ENCODE measurements at places on chromosomes 2 and 18.

- no peak for DNase-seq
These were observed 66.8 kb upstream of the FOSL2 start for GRCh38 chr2:28325567-28326468.

DNA sequence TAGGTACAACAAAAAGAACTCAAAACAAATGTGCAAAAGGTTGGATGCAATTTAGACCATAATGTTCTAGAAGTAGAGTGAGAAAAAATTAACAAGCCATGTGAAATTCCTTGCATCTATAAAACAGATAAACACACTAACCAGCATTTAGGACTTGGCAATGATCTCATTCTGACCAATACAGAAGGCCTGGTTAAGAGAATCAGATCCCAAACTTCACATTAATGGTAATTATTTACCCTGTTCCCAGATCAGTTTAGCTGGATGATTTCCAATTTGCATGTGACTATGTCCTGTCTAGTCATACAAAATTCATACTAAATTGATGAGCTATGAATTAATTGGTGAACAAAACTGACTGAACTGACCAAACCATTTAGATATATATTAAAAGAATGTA lies 98.4 kb upstream of the FIGN start:
- no peak for DNase-seq

- DNase-seq, result no peak
These were observed 240.4 kb downstream of the PRKCE start for GRCh38 chr2:45891719-45892424.

DNA sequence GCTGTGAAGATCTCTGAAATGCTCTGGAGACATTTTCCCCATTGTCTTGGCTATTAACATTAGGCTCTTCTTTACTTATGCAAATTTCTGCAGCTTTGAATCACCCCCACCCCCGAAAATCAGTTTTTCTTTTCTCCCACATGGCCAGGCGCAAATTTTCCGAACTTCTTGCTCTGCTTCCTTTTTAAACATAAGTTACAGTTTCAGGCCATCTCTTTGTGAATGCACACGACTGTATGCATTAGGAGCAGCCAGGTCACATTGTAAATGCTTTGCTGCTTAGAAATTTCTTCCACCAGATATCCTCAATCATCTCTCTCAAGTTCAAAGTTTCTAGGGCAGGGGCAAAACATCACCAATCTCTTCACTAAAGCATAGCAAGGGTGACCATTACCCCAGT lies 106.8 kb downstream of the PARD3B start:
- no peak for DNase-seq

Measured in fibroblast of skin of right quadriceps (primary cell).